ENCODE measurements at places on chromosomes 5 and 9.

DNA sequence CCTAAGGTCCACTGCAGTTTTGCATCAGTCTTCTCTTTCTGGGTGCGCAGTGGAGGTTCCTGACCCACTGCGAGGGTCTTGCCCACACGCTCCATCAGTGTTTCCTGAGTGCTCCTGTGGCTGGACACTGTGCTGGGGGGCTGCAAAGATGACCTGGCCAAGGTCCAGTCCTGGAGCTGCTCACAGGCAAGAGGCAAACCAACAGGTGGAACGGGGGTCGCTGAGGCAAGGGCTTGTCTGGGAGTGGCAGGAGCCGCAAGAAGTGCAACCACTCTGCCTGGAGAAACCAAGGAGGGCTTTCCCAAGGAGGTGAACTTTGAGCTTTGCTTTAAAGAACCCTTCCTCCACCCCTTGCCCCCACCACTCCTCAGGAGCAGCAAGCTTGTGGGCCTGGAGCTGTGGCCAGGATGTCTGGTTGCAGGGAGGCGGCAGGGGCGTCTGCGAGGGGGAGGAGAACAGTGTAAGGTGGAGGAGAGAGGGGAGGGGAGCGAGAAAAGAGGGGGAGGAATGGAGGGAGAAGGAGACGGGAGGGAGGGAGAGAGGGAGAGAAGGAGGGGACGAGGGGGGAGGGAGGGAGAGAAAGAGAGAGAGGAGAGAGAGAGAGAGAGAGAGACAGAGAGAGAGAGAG lies 444 bp upstream of the CPLX2 start:
- no peak for DNase-seq

DNA sequence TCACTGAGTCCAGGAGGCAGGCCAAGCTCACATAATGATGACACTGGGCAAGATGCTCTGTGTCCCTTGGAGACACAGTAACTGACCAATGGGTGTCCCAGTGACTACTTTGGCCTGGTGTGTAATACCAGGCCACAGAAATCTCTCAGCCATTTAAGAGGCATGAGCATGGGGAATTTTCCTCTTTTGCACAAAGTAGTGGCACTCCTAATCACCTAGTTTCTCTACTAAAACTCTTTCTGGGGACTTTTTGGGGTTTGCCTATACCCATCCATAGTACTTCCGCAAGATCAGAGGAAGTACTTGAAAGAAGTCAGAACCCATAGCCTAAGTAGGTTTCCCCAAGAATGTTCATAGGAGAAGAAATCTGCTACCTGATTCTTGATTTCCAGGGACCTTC lies 161.9 kb downstream of the ARSB start:
- no peak for DNase-seq

DNA sequence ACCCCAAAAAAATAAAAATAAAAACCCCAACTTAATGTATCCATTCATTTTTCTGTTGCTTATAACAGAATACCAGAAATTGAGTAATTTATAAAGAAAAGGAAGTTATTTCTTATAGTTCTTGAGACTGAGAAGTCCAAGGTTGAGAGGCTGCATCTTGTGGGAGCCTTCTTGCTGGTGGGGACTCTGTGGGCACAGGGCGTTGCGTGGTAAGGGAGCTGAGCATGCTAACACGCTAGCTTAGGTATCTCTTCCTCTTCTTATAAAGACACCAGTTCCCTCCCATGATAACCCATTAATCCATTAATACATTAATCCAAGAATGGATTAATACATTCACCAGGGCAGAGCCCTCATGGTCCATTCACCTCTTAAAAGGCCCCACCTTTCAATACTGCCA lies 150.9 kb downstream of the ZSWIM6 start:
- no peak for DNase-seq

DNA sequence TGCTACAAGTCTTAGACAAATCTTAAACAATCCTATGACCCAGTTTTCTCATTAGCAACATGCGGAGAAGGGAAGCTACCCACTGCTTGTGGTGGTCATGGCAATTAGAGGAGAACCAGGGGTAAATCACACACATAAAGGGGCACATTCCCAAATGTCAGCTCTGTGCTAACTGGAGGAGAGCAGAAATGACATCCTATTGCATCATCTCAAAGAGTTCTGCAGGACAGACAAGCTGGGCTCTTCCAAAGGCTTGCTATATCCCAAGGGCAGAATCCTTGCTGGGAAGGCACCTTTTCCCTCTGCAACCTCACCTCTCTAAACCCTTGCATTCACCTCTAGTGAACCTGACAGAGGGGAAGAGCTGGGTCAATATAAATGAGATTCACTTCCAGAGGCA lies 17.0 kb upstream of the WWC1 start:
- DNase-seq = no peak

DNA sequence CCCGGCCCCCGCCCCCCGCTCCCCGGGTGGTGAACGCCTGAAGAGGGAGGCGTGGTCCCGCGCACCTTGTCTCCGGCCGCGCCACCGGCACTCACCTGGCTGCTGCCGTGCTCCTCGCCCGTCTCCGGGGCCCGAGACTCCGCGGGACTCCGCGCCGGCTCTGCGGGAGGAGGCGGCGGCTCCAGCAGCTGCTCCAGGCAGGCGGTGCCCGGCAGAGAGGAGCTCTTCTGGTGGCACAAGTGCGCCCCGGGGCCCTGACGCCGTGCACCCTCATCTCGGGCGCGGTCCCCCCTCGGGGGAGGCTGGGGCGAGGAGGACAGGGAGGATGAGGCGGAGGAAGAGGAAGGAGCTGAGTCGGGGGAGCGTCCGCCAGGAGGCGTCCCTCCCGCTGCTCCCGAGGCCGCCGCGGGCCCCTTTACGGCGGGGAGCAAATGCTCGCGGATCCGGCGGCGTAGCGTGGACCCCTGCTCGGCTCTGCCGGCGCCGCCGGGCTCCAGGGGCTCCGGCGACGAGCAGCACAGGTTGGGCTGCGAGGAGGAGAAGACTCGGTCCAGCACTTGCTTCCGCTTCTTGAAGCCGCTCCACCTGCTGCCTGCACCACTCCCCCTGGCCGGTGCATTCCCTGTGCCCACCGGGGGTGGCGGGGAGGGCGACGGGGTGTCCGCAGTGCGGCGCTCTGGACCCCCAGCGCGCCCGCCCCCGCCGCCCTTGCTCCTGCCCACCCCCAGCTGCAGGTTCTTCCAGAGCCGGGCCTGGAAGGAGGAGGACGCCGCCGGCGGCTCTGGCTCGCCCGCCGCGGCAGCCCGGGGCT lies 928 bp downstream of the MCTP1 start:
- no peak for DNase-seq

GRCh38 chr9:126549246-126550006 lies 64.3 kb upstream of the LMX1B start:
- DNase-seq = no peak

GRCh38 chr5:3024976-3025375 lies 273.5 kb upstream of the IRX2 start:
- DNase-seq = no peak

GRCh38 chr5:139745800-139746690 lies 49.6 kb upstream of the PSD2 start:
- peak; percentile 39 for DNase-seq

- no peak for DNase-seq
Observed at GRCh38 chr9:78189001-78189400, 46.9 kb upstream of the CEP78 start.

GRCh38 chr5:80238097-80238496 lies 17.8 kb downstream of the SERINC5 start:
- no peak for DNase-seq

- DNase-seq = no peak
Observed at GRCh38 chr5:177146891-177147638, 13.5 kb downstream of the NSD1 start.

- DNase-seq = no peak
Observed at GRCh38 chr5:111399113-111399512, 113.2 kb downstream of the STARD4 start.

DNA sequence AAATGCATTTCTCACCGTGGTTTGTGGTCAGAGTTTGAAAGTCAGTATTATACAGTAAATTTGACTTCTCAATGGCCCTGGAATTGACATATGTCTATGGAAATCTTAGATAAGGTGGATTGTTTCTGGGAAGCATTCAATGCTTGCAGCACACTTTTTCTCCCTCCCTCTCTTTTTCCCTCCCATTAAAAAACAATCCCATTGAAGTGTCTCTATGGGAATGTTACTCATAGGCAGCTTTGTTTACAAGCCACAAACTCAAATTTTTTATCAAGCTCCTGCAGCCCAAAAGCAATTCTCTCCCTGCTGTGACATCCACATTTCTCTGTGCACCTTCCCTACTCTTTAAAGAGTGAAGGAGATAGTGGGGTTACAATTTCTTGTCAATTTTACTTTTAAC lies 292.1 kb downstream of the ARRDC3 start:
- no peak for DNase-seq

- no peak for DNase-seq
Observed at GRCh38 chr9:124414612-124415011, 630 bp downstream of the PSMB7 start.

DNA sequence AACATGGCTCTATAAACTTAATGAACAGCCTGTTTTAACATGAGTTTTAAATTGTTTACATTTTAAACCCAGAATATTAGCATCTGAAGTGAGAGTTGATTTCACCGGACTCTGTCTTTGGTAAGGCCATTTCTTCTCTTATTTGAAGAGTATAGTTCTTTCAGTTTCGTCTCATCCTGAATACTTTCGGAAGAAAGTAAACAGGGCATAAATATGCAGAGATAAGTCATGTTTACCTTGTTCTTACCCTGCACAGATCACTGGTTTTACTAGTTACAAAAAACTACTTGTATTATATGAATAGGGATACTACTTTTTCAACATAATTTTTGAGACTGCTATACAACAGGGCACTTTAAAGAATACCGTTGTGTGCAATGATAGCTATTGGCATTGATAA lies 656.3 kb upstream of the ZNF608 start:
- DNase-seq = no peak

- DNase-seq = peak; percentile 13
Observed at GRCh38 chr5:146751781-146752401, 126.7 kb downstream of the PPP2R2B start.

GRCh38 chr5:147403651-147404640 lies 105.9 kb downstream of the DPYSL3 start:
- no peak for DNase-seq

DNA sequence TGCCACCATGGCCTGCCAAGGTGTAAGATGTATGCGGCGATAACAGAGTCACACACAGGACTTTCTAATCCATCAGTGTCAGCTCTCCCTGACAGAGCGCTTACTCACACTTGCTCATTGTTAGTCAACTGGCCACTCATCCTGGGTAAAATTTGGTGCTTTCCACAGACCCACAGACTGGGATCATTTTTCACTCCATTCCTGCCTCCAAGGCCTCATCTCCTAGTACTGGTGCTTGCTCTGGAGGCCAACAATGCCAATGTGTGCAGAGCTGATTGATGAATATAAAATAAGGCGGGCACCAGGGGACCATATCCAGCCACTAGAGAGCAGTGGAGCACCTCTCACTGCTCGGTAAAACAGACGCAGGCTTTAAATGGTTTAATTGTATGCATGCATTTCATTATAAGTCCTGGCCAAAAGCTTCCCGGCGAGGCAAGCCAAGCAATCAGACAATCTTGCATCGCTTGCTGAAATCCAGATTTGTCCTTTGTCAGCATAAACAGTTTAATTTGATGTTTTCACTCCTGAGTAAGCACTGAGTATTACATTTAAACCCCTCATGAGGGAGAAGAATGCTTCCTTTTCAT lies 22.3 kb downstream of the PSMB7 start:
- no peak for DNase-seq

- no peak for DNase-seq
Observed at GRCh38 chr9:121601194-121601593, 50.2 kb upstream of the DAB2IP start.

DNA sequence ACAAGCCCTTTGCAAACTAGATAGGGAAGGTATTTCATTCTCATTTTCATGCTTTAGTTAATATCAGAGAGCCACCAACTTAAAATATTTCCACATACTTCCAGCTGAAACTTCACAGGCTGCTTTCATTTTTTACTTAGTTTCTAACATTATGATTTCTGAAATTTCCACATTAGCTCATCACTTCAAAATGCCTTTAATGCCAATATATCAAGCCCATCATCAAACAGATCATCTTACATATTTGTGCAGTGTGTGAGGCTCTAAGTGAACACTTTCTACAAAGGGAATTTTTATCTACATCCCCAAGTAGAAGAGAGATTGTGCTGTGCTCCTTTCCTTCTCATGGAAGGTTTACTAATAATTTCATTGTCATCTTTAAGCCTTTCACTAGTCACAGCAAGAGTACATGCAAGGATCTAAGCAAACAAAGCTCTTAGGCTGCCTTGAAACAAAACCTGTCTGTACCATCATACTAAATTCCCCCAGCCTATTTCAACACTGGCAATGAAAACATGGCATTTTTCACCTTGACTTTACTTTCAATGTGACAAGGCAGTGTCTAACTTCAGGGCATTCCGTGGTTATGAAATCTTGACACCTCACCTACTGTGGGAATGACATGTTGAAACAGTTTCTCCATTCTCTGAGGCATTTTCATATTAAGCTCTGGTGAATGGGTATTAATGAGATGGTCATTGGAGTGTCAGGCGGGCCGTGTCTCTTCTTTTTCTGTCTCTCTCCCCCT lies 45.4 kb downstream of the PPP2R2B start:
- DNase-seq = no peak

GRCh38 chr9:76761448-76761847 lies 2.8 kb upstream of the PCA3 start:
- no peak for DNase-seq

- no peak for DNase-seq
Observed at GRCh38 chr9:93860694-93861658, 94.2 kb downstream of the BARX1 start.

DNA sequence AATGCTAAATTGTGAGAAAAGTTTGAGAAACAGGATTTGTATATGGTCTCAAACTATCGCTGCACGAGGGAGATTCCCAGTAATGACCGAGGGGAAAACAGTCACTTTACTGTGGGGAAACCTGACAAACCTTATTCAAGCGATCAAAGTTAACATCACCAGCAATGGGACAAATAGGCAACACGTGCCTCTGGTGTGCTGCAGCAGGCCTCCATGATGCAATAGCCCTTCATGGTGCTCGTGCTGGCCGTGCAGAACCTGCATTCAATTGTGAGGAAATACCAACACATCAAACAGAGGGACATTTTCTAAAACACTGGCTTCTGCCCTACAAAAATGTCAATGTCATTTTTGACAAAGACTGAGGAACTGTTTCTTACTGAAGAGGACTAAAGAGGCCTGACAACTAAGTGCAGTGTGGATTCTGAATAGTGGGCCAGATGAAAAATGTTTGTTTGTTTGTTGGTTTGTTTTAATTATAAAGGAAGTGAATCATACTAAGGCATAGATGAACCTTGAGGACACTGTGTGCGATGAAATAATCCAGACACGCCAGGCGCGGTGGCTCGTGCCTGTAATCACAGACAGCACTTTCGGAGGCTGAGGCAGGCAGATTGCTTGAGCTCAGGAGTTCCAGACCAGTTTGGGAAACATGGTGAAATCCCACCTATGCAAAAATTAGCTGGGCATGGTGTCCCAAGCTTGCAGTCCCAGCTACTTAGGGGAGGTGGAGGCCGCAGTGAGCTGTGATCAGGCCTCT lies 17.6 kb upstream of the MARCHF6 start:
- no peak for DNase-seq

- peak; percentile 29 for DNase-seq
Observed at GRCh38 chr9:36991516-36992134, 42.4 kb downstream of the PAX5 start.

Data from activated naive CD4-positive, alpha-beta T cell treated with anti-CD3 and anti-CD28 coated beads, Interleukin-2, amount 50 U/mL, for 16 hours (primary cell).